Esophagus muscularis mucosa (tissue), 4 donors: ENCODE measurements at places on chromosomes 1 and 21. TPM values are rescaled to one million over a fixed set of nuclear protein-coding genes. Genes with fewer than 3 reads are reported as not detected.

DNA sequence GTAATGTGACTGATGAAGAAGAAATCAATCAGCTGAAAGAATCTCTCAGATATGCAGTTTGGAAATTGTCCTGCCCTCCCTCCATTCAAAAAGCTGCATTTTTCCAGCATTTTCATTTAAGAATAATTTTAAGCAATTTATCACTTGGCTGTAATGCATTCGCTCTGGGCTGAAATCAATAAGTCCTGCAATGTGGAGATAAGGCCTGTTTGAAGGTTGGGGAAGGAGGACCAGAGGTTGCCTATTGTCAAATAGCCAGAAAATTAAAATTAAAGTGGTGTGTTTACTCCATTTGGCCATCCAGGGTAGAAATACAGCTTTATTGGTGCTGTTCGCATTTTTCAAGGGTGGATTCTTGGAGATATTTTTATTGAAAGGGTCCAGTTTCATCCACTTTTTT, 187.6 kb upstream of the NFIA start:
- peaks cover 7% of the 10 kb centered on the region for H3K4me1 ChIP-seq
- no peaks in the 10 kb centered on the region for H3K27me3 ChIP-seq
- no peak overlapping the region for H3K4me3 ChIP-seq
- H3K27ac ChIP-seq = no peak overlapping the region
- no peaks in the 10 kb centered on the region for H3K36me3 ChIP-seq

DNA sequence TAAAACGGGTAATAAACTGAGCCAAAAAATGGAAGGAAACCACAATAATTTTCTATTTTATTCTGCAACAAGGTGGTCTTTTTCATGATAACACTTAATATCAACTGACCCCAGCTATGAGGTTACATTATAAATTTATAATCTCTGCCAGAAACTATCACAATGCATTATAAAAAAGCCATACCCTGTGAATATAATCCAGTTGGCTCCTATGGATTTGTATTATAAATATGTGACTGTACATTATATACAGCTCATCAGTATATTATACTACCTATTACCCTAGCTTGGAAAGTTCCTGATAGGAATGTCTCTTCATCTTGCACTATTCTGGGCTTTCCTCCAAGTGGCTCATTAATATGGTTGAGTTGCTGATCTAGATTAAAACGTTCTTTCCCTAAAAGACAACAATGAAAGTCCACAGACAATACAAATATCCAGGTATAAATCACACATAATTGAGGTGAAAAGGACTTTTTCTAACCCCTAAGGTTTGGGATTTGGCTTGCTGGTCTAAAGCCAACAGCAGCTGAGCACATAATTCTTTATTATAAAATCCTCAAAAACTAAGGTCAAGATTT, 487.7 kb downstream of the TTLL7 start:
- H3K36me3 ChIP-seq = no peaks in the 10 kb centered on the region
- no peak overlapping the region for H3K4me3 ChIP-seq
- no peaks in the 10 kb centered on the region for H3K27me3 ChIP-seq
- H3K27ac ChIP-seq = no peak overlapping the region
- peaks cover 34% of the 10 kb centered on the region for H3K4me1 ChIP-seq

- H3K36me3 ChIP-seq = no peaks in the 10 kb centered on the region
- H3K27me3 ChIP-seq = peaks cover 4% of the 10 kb centered on the region
- H3K4me3 ChIP-seq = no peak overlapping the region
- no peak overlapping the region for H3K27ac ChIP-seq
- H3K4me1 ChIP-seq = no peaks in the 10 kb centered on the region
Observed at GRCh38 chr21:31186916-31187315, 148.6 kb upstream of the KRTAP19-8 start.

GRCh38 chr1:234325878-234326496, 47.3 kb upstream of the COA6 start:
- peaks cover 6% of the 10 kb centered on the region for H3K4me1 ChIP-seq
- DNase-seq = no peak
- H3K27me3 ChIP-seq = no peaks in the 10 kb centered on the region
- no peaks in the 10 kb centered on the region for H3K36me3 ChIP-seq
- H3K27ac ChIP-seq = no peak overlapping the region
- peak overlapping the region; percentile 42 for H3K4me3 ChIP-seq

DNA sequence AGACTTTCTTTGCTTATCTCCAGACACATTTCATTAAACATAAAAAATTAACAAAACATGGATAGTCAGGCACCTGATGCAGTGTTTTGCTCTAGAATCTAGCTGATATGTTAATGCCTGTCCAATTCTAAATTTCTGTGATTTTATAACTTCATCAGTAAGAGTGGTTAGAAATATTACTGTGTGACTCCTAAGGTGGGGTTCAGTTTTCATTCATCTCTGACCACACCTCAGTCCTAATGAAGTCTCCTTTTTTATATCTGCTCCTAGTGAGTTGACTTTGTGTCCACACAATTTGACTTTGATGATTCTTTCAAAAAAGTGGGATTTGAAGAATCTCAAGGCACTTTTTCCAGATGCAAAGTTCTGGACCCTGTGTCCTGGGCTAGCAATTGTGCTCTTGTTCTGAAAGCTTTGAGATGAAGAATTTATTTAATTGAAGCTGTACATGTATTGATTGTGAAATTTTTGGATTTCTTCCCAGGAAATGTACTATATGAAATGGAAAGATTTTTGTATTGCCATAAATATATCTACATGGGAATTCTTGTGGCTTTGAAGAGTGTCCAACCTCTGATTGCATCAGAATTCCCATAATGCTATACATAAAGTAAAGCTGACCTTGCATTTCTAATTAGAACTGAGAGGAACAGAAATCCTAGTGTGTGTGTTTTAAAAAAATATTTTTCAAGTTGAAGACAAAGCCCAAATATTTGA, 111.2 kb downstream of the GIPC2 start:
- no peaks in the 10 kb centered on the region for H3K4me1 ChIP-seq
- no peaks in the 10 kb centered on the region for H3K27me3 ChIP-seq
- no peaks in the 10 kb centered on the region for H3K36me3 ChIP-seq
- no peak overlapping the region for H3K27ac ChIP-seq

DNA sequence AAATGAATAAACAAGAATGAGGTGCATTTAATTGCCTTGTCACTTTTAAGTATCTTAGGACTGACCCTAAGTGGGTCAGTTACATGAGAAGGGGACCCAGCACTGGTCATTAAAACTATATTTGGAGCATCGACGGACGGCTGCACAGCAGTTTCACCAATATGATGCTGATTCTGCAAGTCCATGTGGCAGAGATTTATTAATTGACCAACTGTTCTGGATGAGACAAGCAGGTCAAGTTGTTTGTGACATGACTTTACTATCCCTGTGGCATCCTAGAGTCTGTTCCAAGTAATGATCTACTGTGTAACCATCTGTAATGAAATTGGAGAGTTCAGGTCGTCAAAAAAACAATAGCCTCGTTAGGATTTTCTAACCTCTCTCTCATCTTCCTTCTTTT, 9.5 kb downstream of the AMPD1 start:
- H3K27me3 ChIP-seq = peaks cover 11% of the 10 kb centered on the region
- DNase-seq = no peak
- no peak overlapping the region for H3K27ac ChIP-seq
- no peak overlapping the region for H3K4me3 ChIP-seq
- H3K36me3 ChIP-seq = no peaks in the 10 kb centered on the region
- no peaks in the 10 kb centered on the region for H3K4me1 ChIP-seq

Gene OR6N1
- total RNA-seq = not detected

DNA sequence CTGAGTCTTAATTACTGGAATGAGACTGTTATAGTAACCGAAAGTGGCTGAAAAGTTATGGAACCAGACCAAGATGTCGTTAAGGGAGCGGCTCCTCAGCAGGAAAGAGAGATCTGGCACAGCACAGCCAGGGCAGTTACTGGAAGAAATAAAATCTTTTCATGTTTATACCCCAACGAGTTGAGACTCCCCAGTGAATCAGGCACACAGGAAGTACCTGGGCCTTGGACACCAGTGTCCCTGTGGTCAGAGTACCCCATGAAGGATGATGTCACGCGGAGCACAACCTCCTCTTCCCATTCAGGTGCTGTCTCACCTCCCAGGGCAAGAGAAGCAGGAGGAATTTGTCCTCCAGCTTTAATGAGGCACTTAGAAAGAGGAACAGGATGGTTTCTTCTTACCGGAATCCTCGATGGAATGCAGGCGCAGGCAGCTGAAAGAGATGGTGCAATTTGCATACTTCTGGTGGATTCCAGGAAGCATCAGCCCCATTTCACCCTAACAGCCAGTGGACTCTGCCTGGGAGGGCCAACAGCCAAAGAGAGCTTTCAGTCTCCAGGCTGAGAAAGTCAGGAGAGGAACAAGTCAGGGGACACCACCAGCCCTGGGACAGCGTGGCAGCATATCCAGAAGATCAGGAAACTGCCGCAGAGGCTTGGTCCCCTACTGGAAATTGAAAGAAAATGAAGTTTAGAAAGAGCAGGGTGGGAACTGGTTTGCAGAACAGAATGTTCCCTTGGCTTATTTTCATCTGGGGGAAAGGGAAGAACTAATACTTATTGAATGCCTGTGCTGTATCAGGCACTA, 35.9 kb upstream of the CTTNBP2NL start:
- peak overlapping the region; percentile 87 for H3K27ac ChIP-seq
- H3K4me3 ChIP-seq = peak overlapping the region; percentile 44
- no peaks in the 10 kb centered on the region for H3K36me3 ChIP-seq
- peaks cover 49% of the 10 kb centered on the region for H3K4me1 ChIP-seq

Gene EGLN1
- 43.9 TPM for total RNA-seq

DNA sequence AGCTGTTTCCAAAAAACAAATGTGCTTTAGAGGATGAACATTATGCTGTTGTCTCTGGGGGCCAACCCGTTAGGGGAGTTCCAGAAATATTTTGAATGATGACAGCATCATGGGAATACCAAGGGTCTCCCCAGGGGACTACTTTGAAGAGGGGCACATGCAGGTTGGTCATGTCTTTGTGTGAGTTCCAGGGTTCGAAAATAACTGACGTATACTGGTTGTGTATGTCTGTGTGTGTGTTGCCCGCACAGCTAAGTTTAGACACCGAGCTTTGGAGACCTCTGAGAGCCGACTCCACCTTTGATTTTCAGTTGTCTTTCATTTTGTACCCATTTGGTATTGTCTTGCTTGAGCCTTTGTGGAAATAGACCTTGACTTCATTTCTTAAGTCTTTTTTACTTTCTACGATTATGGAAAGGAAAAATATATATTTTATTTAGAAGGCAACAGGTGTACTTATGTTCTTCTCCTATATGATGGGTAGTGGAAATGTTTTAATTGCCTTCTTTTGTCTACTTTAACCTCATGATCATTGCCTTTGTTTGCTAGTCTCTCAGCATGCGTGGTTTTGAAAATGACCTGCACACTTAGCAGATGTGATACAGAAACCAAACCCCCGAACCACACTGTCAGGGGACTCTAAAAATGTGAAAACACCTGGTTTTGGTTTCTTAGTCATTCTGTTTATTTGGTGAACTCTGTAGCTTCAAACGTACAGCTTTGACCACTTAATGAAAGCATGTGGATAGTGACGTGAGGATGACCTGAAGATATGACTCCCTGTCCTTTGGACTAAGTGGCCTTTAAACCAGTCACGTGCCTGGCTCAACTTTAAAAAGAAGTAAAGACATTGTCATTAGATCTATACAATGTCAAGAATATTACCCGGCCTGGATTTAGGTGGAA, 56.5 kb downstream of the GALNT2 start:
- no peaks in the 10 kb centered on the region for H3K27me3 ChIP-seq
- H3K4me1 ChIP-seq = peaks cover 78% of the 10 kb centered on the region
- H3K4me3 ChIP-seq = no peak overlapping the region
